NCI-H446 treated with DMSO at 0.1 percent for 48 hours (cell line): ENCODE measurements at places on chromosomes 5 and 9.

GRCh38 chr9:118962426-118962825 lies 406.8 kb downstream of the BRINP1 start:
- DNase-seq: no peak

DNA sequence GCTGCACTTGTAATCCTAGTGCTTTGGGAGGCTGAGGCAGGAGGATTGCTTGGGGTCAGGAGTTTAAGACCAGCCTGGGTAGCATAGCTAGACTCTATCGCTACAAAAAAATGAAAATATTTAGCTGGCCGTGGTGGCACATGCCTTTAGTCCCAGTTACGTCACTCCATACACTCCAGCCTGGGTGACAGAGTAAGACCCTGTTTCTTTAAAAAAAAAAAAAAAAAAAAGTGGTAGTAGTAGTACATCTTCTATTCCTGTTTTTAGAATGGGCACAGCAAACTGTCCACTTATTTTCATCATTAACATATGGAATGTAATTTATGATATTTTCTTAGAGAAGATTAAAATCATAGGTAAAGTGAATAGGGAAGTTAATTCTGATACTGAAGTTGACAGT lies 48.2 kb downstream of the TRIO start:
- DNase-seq: no peak

- no peak for DNase-seq
These were observed 7.4 kb downstream of the SLC22A4 start for GRCh38 chr5:132301344-132302271.

DNA sequence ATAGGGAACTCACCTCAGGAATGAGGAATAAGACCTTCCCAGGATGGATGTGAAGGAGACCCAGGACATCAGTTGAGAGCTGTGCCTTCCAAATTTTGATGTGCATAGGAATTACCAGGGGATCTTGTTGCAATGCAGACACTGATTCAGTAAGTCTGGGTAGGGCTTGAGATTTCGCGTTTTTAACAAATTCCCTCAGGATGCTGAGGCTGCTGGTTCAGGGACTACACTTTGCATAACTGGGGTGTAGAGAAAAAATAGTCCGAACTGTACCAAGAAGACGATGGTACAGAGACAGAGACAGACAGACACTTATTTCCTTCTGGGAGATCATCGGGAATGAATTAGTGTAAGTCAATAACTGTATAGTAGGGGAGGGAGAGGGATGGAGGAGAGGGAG lies 82.3 kb upstream of the FREM1 start:
- DNase-seq: no peak

GRCh38 chr5:151779531-151780125 lies 7.9 kb downstream of the G3BP1 start:
- DNase-seq: peak; percentile 17

- peak; percentile 24 for DNase-seq
These were observed 990.2 kb downstream of the CDH12 start for GRCh38 chr5:21862986-21863385.

- no peak for DNase-seq
These were observed 102.1 kb downstream of the ACER2 start for GRCh38 chr9:19510907-19511306.

DNA sequence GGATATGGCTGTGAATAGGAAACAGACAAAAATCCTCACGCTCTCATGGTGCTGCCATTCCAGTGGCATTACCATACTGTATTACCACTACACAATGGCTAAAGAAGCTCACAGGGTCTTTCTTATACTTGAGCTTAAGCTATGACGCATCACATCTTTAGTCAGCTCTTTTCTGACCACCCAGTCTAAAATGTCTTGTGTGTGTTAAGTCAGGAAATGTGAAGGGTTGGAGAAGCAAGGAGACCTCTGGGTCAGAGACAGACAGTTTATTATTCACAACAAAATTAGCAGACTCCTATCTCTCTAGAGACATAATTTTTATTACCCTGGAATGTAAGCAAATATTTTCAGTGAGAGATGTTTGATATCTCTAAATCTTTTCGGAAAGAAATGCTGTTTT lies 1583.2 kb upstream of the WWC1 start:
- DNase-seq: no peak
